ENCODE measurements at places on chromosomes 4 and X.

GRCh38 chr4:82802911-82803310 is 4.3 kb upstream of the SCD5 start:
- DNase-seq = no peak

- DNase-seq = peak; percentile 34
Observed at GRCh38 chrX:46791927-46792809, 33.2 kb upstream of the SLC9A7 start.

GRCh38 chr4:83071116-83071515 is 36.1 kb downstream of the COPS4 start:
- DNase-seq = no peak

GRCh38 chr4:23070848-23071570 is 378.3 kb downstream of the GBA3 start:
- DNase-seq = no peak

GRCh38 chr4:122845066-122845465 is 18.4 kb downstream of the FGF2 start:
- no peak for DNase-seq

DNA sequence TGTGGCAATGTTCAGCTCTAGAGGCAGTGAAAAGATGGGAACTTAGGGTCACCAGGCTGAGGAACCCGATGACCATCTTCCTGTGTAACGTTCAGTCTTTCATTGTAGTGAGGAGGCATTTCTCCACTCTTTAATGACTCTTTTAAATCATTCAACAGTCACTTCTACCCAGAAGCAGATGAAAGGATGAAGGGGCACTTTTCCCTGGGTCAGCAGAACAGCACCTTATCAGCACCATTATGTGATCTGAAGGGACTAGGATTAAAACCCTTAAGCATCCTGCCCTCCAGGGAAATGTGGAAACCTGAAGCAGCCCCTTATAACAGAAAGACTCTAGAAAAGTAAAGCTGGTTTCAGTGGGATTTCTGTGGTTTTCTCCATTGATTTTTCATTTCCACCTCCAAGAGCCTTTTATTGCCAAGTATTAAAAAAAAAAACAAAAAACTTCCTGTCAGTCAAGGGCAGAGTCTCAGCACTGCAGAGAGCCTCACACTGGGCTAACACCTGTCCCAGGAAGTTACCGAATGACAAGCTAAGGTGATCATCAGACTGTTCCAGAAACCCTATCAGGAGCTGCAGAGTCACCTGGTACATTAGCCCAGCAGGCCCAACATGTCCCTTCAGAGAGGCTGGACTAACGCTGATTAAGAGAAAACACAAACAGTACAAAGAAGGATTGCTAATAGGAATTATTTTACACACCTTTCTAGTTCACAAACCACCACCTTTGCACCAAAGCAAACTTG is 185.9 kb downstream of the SHROOM3 start:
- no peak for DNase-seq

DNA sequence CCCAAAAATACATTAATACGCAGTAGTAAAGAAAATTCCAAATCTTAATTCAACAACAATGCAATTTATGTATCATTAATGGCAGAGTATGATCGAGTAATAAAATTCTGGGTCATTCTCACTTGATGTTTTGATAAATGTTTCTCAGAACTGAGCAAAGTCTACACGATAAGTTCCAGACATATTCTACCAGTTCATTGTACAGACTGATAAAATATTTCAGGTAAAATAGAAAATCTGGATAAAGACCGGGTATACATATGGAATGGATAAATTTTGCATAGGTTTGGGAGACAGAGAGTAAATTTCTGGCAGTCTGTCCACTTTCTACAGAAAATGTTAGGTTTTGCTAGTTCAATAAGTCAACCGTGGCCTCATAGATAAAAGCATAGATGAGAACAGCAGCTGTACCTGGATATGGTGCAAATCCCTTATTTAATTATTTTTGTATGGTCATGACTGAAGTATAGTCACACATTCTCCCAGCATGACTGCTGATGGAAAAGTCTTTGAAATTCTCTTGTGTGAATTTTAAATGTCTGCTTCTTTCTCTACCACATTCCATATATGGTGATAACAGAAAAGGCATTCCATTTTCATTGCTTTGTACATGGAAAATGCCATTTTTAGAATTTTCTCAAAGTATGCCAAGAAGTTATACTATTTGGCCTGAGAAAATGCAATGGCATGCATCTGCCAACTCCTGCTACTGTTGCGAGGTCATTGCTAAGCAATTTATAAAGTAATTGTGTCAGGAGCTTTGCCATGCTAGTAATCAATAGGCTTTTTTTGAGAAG is 301.9 kb upstream of the ARSJ start:
- DNase-seq = no peak

GRCh38 chr4:47744253-47744652 is 93.6 kb downstream of the CORIN start:
- DNase-seq = no peak

GRCh38 chr4:121989715-121990114 is 37.9 kb upstream of the TRPC3 start:
- DNase-seq = no peak

DNA sequence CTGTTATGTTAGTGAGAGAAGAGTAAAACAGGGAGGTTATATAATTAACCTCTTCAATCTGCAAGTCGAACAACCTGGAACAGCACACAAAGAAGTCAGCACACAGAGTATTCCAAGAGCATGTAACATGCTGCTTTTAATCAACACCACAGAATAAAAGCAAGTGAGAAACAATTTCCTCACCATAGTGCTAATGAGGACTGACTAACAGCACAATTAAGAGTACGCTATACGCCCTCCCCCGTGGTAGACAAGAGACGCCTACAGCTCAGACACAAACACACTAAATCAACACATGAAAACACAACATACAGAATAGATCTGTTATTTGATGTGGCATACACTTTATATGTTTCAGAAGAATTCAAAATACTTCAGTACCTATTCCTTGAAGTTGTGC is 103.0 kb downstream of the PPP3CA start:
- no peak for DNase-seq

DNA sequence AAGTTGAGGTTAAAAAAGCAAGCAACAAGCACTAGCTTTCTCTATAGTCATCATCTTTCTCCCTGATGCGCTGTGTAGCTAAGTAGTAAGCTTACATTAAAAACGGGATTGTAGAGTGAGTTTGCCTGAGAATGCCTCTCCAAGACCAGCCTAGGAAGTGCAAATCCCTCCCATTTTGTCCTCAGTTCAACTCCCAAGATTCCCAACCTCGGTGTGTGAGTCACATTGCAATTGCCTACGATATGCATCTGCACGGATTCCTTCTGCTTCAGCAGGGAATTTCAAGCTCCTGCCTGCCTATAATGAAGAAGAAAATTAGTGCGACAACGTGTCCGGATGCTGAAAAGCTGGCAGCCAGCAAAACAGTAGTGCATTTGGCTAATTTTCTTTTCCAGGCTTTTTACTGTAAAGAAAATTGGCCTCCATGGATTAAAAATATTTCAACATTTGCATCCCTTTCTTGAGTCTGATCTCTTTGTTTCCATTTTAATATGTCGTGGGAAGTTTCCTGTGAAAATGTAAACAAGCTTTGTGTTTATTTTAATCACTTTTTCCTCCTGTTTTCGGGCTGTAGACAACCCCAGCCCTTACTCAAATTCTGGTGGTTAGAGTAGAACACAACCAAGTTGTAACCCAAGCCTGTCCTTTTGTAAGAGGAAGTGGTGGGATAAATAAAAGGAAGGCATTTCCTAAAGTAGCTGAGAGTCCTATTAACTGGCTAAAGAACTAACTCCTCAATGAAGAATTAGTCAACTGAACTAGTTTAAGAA is 58.4 kb upstream of the TET2 start:
- no peak for DNase-seq

DNA sequence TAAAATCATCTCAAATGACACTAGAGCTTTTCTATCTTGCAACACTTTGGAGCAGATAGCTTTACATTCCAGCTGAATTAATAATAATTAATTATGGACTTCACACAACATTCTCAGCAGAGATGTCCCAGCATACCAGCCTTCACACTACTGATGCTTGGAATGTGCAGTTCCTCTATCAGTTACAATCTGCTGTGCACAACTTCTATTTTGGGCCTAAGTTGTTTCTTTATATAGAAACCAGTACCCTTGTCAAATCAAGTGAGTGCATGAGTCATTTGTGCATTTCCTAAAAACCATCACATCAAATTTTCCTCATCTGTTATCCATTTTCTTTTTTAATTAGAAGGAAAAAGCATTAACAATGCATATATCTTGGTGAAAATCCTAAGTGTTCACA is 8.8 kb upstream of the RASL11B start:
- no peak for DNase-seq

- DNase-seq = no peak
Observed at GRCh38 chr4:78078101-78078500, 21.0 kb downstream of the FRAS1 start.

- no peak for DNase-seq
Observed at GRCh38 chr4:69849969-69850368, 10.0 kb downstream of the SULT1E1 start.

DNA sequence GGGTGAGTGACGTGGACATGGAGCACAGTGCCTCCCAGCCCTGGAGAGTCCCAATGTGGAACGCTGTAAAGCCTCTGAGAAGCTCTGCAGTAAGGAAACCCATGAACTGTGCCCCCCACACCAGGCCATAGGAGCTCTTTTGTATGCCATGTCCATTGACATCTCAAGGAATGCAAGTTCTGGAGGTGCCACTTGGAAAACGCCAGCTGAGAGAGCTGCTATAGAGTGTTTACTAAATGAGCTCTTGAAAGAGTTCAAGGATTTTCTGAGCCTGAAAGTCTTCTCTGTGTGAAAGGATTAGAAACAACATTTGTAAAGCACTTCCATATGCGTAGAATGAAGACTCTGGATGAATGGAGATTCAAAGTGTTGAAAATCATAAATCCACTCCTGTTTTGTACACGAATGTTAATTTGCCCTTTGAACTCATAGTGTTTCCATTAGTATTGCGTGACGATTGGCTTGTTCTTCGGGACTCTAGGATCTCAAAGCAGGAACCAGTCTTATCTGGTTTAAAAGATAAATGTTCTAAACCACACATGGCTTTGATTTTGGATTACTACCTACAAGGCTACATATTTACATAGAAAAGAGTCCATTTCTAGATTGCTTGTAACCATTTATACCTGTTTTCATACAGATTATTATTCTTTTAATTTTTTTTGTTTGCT is 41.8 kb upstream of the STOX2 start:
- DNase-seq = no peak

- no peak for DNase-seq
Observed at GRCh38 chrX:85590638-85591037, 211.2 kb upstream of the POF1B start.

DNA sequence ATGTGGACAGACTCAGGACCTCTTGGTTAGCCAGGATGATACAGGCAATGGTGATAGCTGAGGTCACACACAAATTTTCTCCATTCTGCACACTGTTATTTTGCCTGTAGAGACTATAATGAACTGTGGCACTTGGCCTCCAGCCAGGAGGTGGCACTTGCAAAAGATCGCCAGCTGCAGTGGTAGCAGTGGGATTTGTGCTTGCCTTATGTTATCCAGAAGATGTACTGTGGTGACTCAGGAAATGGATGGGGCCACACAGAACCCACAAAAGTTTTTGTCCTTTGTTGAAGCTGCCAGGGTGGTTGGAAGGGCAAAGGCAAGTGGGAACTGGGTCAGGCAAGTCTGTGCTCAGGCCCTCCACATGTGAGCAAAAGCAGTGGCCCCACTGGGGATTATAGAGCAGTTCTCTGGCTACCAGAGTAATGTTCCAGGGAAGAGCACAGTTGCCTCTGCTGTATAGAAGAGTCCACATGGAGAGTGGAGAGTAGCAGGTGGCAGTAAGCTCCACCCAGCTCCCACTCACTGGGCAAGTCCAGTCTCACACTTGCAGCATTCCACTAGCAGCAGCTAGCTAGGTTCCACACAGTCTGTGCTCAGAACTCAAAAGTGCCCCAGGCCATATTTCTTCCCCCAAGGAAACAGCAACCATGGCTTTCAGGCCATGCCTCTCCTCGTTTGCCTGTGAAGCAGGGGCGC is 5.9 kb upstream of the C4orf17 start:
- peak; percentile 15 for DNase-seq

- DNase-seq = no peak
Observed at GRCh38 chr4:26176598-26177149, 144.1 kb upstream of the RBPJ start.

DNA sequence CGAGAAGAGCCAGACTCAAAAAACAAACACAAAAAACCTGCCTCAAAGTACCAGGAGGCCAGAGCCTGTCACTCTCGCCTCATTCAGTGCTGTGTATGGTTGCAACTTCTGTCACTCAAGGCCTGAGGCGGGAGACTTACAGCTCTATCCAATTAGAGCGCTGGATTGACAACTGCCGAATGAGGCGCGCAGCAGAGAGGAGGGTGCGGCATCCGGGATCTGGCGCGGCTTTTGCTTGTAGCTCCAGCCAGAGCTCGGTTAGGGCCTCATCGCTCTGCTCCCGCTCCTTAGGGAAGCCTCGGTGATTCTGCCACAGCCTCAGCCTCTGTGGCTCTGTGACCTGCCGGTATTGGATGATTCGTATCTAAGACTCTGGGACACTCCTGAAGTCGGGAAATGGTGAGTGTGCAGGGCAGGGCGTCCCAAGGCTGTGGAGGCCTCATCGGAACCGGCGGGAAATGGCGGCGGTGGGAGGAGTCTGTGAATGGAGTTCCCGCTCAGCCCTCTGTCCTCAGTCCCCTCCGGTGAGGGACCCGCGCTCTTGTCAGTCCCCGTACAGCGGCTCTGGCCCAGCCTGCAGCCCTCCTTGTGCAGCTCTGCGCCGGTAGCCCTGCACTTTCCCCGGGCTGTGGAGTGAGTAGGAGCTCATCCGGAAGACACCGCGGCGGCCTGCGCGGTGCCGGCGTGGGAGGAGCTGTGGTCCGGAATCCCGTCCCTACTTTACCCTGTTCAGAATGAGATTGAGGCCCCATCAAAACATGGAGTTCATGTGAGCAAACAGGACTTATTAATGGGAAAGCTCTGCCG is at the start of gene ZNF718:
ZNF718 (plus strand) TSS at position 227 of the 807 bp plus-strand sequence; CDS start at position 397, 170 bp downstream.
- peak; percentile 95 for DNase-seq

DNA sequence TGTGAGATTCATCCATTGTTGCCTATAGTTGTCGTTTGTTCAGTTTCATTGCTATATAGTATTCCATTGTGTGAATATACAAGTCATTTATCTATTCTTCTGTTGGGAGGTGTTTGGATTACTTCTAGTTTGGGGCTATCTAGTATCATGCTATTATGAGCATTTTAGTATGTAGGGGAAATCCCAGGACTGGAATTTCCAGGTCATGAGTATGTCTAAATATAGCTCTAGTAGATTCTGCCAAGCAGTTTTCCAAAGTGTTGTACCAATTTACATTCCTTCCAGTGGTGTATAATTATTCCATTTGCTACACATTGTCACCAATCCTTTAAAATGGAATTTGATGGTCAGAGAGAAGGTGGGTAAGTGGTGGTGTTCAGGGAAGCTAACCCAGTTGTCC is 30.1 kb downstream of the EGFL6 start:
- no peak for DNase-seq

DNA sequence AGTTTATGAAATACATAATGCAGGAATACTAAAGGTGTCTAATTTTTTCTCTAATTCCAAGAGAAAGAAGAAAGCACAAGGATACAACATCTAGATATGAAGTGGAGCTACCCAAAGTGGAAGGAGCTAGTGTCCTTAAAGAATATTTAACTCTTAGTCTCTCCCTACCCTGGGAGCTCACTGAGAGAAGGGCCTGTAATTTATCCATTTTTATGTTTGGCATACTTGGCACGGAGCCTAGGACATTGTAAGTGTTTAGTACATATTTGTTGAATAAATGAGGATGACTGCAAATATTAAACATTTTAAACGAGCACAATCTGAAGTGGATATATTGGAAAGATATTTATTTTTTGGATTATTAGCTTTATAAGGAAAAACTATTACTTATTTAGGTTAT is 674.8 kb downstream of the IQCM start:
- no peak for DNase-seq

- no peak for DNase-seq
Observed at GRCh38 chrX:39384996-39385395, 583.7 kb downstream of the MID1IP1 start.
